ENCODE measurements at places on chromosomes 5 and 9.

DNA sequence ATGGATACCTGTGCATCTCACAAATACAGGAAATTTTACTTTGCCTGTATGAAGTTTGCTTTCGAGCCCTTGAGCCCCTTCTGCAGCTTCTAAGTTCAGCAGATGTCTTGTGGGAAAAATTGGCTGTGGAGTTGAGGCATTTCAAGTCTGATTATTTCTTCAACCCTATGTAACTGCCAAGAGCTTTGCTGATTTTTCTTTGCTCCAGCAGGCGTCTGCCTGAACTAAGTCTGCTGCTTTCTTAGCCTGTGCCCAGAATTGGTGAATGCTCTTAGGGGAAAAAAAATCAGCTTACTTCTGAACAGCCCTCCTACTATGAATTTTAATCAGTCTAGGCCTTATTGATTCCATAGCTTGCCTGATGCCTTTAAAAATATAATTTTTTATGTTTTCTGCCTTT lies 41.2 kb downstream of the RIC1 start:
- no peak for DNase-seq

DNA sequence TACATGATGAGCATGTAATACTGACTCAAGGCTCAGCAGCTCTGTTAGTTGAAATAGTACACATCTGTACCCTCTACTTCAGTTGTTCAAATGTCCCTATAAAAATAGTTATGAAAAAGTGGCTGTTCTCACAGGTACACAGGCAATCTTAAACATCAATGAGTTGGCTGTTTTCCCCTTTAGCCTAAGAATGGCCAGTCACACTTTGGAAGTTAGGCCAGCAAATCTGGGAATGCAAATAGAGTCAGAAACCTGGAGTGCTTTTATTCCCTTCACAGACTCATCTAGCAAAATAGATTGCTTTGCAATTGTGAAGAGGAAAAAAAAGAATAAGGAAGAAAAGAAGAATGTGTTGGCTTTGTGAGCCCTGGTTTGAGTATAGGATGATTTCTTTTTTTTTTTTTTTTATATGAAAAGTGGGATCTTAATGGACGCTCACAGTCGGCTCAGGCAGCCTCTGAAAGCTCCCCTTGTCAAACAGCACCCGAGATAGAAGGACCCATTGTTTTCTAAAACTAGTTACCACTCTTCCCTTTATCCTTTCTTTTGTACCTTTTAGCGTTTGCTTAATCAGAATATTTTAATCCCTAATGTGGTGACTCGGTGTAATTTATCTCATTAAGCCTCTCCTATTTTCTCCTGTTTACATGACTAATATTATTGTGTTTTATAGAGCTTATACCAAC lies 27.9 kb upstream of the TLE1 start:
- no peak for DNase-seq

GRCh38 chr5:86447362-86447761 lies 170.4 kb upstream of the COX7C start:
- DNase-seq = no peak

DNA sequence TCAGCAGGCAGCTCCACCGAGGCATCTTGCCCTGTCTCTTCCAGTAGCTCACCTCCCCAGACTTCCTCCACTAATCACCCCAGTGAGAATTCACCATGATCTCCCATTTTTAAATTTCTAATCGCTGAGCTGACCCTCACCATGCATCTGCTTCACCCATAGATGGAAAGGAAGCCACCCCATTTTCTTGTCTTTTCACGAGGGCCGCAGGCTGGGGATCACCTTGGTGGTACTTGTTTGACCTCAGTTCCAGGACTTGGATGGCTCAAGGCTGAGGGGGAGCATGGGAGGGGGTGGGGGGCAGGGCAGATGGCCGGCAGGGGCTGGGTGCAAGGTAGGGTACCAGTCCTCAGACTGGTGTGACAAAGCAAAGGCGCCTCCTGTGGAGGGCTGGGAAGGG lies 3.6 kb downstream of the PROP1 start:
- DNase-seq = no peak

GRCh38 chr9:21989440-21990189 lies 4.6 kb downstream of the CDKN2A start:
- DNase-seq = no peak

DNA sequence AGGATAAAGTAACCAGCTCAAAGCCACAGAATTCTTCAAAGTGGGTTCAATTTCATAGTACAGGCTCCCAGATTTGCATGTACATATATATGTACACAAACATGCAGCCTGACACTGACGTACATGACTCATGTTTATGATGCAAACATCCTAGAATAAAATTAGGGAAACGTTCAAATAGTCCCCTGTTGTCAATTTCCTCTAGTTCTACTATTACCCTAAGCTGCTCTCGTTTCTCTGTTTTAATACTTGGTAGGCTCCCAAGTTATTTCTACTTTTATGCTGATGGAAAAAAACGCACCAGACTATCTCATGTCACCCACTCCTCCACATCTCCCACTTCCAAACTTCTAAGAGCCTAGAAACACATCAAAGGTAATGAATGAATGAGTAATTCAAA lies 229.7 kb downstream of the EPB41L4A start:
- DNase-seq = no peak

DNA sequence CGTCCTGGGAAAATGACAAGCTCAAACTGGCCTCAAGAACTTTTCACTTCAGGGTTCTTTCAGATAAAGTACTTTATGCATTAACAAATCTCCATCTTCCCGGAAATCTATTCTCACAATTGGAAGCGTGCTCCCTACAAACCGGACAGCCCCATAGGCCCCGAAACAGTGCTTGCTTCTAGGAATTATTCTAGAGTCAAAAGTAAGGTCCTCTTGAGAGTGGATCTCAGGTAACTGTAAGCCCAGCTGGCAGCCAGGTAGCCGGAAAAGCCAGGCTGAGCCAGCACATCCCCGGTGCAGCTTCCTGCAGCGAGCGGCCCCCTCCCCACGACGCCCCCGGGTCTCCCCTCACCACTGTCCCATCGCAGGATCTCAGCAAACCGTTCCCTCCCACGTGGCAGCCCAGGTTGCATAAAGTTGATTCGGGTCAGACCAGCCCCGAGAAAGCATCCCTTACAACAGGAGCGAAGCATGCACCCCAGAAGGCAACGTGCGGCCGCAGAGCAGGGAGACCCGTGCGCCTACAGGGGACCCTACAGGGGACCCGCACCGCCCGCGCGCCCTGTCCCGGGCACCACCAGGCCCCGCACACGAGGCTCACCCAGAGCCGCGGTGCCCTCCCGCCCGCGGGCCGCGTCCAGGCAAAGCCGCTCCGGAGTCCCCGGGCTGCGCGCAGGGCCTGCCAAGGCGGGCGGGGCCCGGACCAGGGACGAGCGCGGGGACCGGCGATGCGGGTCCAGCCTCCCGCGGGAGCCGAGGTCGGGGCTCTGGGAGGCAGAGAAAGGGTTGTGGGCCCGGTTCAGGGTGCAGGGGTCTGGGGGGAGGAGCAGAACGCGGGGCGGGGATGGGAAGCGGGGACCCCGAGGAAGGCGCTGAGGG lies 920 bp downstream of the LPCAT1 start:
- no peak for DNase-seq

DNA sequence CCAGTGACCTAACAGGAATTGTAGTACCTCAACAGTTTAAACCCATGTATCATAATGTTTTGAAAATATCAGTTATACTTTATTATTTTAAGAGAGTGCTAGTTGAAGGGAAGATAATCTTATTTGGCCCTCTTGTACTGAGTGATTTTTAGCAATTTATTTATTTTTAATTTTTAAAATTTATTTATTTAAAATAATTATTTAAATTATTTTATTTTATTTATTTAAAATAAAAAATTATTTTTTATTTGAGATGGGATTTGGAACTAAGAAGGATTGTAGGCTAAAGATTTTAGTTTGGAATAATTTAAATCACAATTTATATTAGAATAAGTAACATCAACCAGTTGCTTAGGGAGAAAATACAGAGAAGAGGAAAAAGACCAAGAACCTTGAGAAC lies 54.2 kb downstream of the NAA35 start:
- DNase-seq = no peak

GRCh38 chr9:14895806-14896205 lies 14.4 kb downstream of the FREM1 start:
- no peak for DNase-seq

DNA sequence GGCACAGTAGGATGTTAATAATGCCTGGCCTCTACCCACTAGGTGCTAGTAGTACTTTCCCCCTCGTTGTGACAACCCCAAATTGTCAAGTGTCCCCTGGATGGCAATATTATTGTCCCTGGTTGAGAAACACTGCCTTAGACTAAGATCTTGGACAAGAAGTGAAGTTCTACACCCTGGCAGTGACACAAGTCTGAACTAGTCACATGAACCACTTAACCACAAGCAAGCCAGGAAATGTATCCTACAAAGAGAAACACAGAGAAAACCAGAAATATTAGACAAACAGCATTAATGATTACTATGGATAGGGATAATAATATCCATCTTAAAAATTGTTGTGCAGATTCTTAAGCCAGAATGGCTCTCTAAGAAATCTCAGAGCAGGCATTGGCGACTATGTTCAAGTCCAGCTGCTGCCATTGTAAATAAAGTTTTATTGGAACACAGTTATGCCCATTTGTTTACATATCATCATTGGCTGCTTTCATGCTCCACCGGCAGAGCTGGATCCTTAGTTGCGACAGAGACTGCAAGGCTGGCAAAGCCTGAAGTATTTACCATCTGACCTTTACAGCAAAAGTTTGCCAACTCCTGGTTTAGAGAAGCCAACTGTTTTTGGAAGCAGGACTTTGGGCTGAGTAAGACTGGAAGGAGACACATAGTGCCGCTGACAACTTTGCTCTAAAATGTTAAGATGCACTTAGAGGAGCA lies 80.8 kb downstream of the NTRK2 start:
- DNase-seq = no peak

GRCh38 chr9:78713614-78714405 lies 416.9 kb downstream of the PSAT1 start:
- peak; percentile 14 for DNase-seq

Data from dermis microvascular lymphatic vessel endothelial cell (primary cell).